NCI-H2171 (cell line): ENCODE measurements at places on chromosomes 5 and 9.

DNA sequence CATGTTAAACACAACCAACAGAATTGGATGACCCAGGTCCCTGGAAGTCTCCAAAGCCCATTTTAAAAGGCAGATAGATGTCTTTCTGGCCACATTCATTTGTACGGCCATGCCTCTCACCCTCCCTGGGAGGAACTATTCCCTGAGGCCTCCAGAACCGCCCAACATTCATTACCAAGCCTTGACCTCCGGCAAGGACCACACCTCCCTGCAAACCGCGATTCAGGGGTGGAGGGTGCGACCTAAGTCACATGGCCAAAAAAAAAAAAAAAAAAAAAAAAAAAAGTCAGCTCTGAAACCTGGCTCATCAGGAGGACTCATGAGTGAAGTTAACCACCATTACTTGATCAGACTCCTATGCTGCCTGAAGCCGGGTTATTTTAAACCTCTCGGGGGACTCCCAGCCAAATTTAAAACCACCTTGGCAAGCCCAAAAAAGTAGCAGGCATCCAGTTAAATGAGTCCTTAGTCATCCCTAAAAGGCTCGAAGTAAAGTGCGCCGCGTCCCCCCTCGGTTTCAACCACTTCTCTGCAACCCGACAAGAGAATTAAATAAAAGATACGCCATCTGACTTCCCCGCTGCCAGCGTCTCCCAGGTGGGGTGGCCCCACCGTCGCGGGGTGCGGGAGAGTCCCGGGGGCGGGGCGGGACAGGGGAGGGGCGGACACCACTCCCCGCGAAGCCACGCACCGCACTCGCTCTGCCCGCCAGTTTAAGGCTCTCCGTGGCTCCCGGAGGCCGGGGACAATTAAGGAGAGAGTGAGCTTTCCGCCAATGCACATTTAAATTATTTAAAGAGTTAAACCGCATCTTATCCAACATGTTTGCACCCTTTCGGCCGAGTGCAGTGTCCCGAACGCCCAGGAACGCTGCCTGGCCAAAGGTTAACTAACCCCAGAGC is 2.3 kb downstream of the KLF9 start:
- DNase-seq = peak; percentile 8

- DNase-seq = no peak
Measured at GRCh38 chr5:3182133-3182876, 413.3 kb upstream of the IRX1 start.

GRCh38 chr9:131784748-131785501 is 45.0 kb upstream of the RAPGEF1 start:
- no peak for DNase-seq

DNA sequence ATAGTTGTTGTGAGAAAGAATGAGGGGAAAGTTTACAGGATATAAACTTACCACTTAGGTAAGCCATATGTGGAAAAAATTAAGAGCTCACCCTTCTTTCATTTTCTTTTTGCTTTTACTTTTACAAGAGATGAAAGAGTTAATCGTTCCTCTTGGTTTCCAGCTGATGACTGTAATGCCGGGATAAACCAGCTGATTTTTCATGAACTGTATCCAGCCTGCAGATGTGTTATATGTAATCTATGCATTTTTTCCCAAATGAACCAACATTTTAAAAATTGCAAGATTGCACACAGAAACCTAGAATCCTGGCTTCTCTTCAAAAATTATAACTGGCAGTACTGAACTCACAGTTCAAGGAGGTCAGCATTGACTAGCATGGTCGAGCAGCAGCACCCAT is 185.9 kb downstream of the GRIA1 start:
- DNase-seq = no peak

DNA sequence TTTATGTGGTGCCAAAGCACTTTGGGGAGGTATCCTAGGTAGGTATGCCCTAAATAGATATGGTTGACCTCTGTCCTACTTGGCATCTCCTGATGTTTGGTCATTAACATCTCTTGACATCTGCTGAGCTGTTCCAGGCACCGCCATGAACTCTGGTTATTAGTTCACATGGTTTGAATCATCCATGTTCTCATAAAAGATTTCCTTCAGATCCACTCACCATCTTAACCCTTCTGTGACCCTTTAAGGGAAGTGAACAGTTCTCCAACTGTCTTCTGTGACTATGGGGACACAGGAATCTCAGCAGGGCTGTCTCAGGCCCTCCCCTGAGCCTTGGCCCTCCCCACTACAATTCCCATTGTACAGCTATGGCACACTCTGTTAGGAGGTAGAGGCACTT is 167.7 kb downstream of the CDH6 start:
- DNase-seq = no peak

GRCh38 chr5:149490599-149491485 is 60.4 kb downstream of the CSNK1A1 start:
- DNase-seq = no peak

GRCh38 chr9:4780651-4781050 is 12.1 kb upstream of the RCL1 start:
- DNase-seq = no peak

- DNase-seq = no peak
Measured at GRCh38 chr5:58849921-58850667, 267.2 kb downstream of the RAB3C start.

DNA sequence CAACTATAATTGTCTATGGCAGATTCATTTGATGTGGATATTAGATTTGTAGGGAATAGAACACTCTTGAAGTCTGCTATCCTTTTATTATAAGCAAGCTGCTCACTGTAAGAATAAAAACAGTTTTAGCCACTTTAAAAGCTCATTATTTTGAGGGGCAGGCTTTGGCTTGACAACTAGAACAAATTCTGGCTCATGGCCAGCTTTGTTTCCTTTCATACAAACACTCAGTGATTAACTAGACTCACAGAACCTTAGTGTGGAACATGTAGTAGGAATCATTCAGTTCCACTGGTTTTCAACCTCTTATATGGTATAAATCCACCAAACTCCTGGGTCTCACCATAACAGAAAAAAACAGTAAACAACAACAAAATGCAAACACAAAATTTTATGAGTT is 27.4 kb upstream of the CEP120 start:
- DNase-seq = peak; percentile 71

- no peak for DNase-seq
Measured at GRCh38 chr9:132030626-132031325, 48.9 kb downstream of the MED27 start.
